Mesothelial cell of epicardium (in vitro differentiated cells): ENCODE measurements at places on chromosomes 6 and 20.

DNA sequence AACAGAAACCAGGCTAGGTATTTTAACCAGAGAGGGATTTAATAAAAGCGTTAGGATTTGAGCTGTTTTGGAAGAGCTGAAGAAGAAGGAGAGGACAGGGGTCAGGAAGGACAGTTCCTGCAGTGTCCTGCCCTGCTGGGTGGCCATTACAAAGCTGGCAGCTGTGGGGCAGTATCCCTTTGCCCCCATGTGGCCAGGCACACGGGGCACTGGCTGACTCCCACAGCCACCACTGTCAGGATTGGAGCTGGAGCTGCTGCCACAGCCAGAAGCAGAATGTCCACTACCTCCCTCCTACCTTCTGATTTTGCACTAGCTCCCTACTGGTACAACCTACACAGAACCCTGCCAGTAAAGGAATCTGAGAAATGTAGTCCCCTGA, 46.5 kb downstream of the SLC22A3 start:
- H3K27me3 ChIP-seq: no peaks in the 10 kb centered on the region
- peaks cover 2% of the 10 kb centered on the region for H3K36me3 ChIP-seq
- H3K27ac ChIP-seq: peak overlapping the region; percentile 52
- no peak overlapping the region for H3K4me3 ChIP-seq
- no peak for DNase-seq
- H3K4me1 ChIP-seq: peaks cover 8% of the 10 kb centered on the region

GRCh38 chr6:149851461-149852110, 12.6 kb downstream of the LRP11 start:
- H3K27ac ChIP-seq: no peak overlapping the region
- H3K4me3 ChIP-seq: no peak overlapping the region
- DNase-seq: no peak

GRCh38 chr6:133368664-133369063, 127.5 kb downstream of the EYA4 start:
- DNase-seq: no peak
- no peaks in the 10 kb centered on the region for H3K36me3 ChIP-seq
- H3K27ac ChIP-seq: peak overlapping the region; percentile 86
- H3K4me3 ChIP-seq: no peak overlapping the region
- peaks cover 3% of the 10 kb centered on the region for H3K27me3 ChIP-seq

GRCh38 chr6:43250992-43251373, 7.7 kb downstream of the TTBK1 start:
- no peak overlapping the region for H3K27ac ChIP-seq
- no peaks in the 10 kb centered on the region for H3K36me3 ChIP-seq
- H3K27me3 ChIP-seq: peaks cover 36% of the 10 kb centered on the region
- DNase-seq: no peak

DNA sequence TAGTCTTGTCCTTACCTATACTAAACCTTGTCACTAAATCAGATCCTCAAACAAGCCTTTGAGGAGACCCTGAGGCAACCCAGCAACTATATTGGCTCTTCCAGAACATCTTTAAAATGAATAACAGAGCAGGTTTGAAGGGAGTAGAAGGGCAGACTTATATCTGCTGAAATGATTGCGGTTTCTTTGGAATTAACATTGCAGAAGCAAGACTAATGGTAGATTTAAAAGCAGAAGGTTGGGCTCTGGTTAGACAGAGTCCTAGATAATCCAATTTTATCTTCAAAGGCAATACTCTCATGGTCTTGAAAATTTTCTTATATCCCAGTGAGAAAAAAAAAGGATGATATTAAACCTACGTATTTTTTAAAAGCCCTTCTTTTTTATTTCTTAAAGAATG, 19.1 kb downstream of the FHL5 start:
- H3K36me3 ChIP-seq: peaks cover 2% of the 10 kb centered on the region
- DNase-seq: no peak
- H3K27me3 ChIP-seq: no peaks in the 10 kb centered on the region
- peak overlapping the region; percentile 58 for H3K27ac ChIP-seq
- H3K4me3 ChIP-seq: no peak overlapping the region

- peaks cover 16% of the 10 kb centered on the region for H3K36me3 ChIP-seq
- H3K27me3 ChIP-seq: no peaks in the 10 kb centered on the region
- DNase-seq: no peak
- no peak overlapping the region for H3K27ac ChIP-seq
These were observed 33.9 kb downstream of the MBOAT1 start for GRCh38 chr6:20178327-20178726.

DNA sequence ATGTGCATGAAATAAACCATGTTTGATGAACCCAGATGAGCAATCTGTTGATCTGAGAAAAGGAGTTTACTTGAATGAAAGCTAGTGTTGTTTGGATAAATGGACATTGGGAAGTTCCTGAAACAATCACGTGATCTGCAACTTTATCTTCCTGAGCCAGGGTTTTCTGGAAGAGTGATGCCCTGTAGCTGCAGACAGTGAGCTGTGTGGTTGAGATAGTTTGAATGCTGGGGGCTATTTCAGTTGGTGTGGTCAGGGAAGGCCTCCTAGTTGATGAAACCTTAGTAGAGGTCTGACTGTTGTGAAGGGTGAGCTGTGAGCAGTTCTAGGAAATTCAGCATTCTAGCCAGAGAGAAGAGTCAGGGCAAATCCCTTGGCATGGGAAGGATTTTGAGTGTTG, 643.7 kb downstream of the UTRN start:
- H3K4me3 ChIP-seq: no peak overlapping the region
- H3K4me1 ChIP-seq: no peaks in the 10 kb centered on the region
- no peaks in the 10 kb centered on the region for H3K27me3 ChIP-seq
- H3K27ac ChIP-seq: no peak overlapping the region
- DNase-seq: no peak

DNA sequence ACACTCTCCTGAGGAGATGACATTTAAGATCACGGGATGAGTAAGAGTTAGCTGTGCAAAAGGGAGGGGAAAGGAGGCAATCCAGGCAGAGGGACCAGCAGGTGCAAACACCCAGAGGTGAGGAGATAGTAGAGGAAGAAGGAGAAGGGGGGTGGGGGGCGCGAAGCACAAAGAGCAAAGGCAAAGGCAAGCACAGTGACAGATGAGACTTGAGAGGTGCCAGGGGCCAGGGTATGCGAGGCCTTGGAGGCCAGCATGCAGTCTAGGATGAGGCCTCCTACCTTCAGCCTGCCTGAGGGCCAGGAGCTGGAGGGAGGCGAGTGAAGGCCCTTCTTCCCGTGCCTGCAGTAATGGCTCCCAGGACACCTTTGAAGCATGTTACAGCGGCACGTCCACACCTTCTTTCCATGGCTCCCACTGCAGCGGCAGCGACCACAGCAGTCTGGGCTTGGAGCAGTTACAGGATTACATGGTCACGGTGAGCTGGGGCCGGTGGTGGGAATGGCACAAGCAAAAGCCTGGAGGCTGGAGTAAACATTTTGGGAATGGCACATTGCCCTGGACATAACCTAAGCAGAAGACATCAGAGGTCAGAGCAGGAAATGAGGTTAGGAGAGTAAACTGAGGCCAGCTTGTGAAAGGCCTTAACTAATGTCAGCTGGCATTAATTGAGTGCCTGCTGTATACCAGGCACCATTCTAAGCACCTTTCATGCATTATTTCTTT, 18.6 kb downstream of the CCM2L start:
- no peaks in the 10 kb centered on the region for H3K36me3 ChIP-seq
- no peak overlapping the region for H3K27ac ChIP-seq
- no peaks in the 10 kb centered on the region for H3K4me1 ChIP-seq
- DNase-seq: no peak
- H3K4me3 ChIP-seq: no peak overlapping the region

DNA sequence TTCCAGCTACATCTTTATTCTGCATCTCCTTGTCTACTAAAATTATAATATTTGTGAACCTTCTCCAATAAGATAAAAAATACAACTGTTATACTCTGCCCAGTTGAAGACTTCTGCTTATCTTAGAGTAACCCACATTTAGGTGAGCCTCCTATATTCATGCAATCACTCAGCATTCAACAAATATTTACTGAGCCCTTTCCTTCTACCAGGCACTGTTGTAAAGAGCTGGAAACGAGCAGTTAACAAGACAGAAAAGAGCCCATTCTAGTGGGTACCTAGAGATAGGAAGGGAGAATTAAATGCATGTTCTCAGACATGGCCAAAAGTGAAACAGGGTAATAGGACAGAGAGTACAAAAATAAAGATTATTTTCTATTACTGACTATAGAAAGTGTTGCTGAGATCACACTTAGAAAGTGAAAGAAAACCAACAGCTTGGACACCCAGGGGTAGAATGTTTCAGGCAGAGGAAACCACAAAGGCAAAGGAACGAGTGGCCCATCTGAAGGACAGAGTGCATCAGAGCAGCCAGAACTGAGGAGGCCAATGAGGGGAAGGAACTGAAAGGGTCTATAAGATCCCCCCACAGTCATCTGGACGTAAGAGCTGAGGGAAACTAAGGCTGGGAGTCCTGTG, 50.8 kb upstream of the SMLR1 start:
- H3K4me3 ChIP-seq: no peak overlapping the region
- H3K4me1 ChIP-seq: peaks cover 10% of the 10 kb centered on the region
- no peak for DNase-seq
- no peaks in the 10 kb centered on the region for H3K27me3 ChIP-seq
- no peaks in the 10 kb centered on the region for H3K36me3 ChIP-seq

DNA sequence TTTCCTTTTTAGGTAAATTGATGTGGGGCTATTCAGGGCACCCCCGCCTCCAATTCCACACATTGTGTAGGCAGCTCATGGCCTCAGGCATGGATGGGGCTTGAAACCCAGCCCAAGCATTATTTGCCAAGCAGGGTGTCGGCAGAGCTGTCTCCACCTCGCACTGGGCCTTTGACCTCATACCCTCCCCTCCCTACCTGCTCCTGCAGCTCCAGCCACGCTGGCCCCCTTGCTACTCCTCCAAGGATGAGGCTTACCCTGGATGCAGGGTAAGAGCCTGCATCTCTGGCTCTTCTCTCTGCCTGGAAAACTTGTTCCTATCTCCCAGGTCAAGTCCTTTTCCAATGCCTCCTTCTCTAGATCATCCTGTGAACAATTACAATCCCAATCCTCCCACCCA, 232.6 kb downstream of the SOD2 start:
- no peak for DNase-seq
- no peaks in the 10 kb centered on the region for H3K36me3 ChIP-seq
- peaks cover 4% of the 10 kb centered on the region for H3K27me3 ChIP-seq
- no peak overlapping the region for H3K4me3 ChIP-seq

DNA sequence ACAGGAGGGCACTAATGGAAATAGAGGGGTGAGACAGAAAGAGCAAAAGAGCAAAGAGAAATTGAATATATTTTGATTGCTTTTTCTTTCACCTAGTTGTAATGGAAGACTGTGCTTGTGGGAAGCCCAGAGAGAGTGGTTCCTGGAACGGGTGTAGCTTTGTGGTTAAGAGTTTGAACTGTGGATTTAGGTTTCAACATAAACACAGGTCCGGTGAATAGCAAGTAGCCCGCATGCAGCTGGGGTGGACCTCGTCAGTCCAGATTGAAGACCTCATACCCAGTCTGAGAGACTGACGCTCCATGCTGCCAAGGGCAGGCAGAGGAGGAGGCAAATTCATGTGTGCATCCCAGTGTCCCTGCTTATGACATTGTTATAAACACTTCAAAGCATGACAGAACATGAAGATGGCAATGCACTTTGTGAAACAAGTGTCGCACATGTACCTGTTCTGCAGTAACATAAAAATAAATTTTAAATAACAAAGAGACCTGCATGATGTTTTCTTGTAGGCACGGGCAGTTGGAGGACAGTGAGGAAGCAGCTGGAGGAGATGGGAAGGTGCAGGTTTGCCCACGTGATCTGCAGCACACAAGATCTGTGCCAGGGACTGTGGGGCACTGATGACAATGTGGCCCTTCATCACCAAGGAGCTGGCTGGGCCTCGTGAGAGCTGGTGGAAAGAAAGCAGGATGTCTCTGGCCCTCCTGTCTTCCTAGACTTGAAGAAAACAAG, 220.5 kb upstream of the SSTR4 start:
- DNase-seq: no peak
- no peak overlapping the region for H3K27ac ChIP-seq
- no peaks in the 10 kb centered on the region for H3K36me3 ChIP-seq
- H3K4me1 ChIP-seq: peaks cover 5% of the 10 kb centered on the region
- peaks cover 36% of the 10 kb centered on the region for H3K27me3 ChIP-seq
- no peak overlapping the region for H3K4me3 ChIP-seq

DNA sequence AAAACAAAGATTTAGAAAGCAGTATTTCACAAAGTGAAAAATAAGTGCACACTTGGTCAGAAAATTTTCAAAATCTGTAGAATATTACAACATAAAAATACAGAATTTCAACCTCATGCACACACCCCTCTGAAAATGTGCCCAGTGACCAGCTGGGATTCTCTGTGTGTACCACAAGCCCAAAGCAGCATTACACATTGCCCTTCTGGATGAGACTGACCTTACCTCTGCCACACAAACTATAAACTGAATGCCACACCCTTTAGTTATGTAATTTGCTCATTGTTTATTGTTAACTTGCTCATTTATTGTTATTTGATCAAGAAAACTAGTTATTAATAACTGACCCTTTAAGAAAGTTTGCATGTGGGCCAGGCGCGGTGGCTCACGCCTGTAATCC, 303.0 kb downstream of the FOXC1 start:
- no peak overlapping the region for H3K27ac ChIP-seq
- H3K27me3 ChIP-seq: no peaks in the 10 kb centered on the region
- no peak overlapping the region for H3K4me3 ChIP-seq
- DNase-seq: no peak
- H3K36me3 ChIP-seq: no peaks in the 10 kb centered on the region
- peaks cover 15% of the 10 kb centered on the region for H3K4me1 ChIP-seq

DNA sequence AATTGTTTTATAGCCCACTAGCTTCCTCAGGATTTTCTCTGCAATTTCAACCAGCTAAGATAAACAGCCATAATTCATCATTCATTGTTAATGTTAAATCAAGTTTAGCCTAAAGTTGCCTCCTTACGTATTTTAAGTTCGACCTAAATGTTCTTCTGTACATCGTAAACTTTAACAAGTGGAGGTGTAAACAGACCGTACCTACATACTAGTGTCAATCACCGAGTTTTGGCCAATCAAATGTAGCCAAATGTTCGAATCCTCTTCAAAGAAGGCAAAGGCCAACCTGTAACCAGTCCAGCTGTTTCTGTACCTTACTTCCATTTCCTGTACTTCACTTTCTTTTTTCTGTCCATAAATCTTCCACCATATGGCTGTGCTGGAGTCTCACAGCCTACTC, 13.5 kb downstream of the MBOAT1 start:
- peaks cover 2% of the 10 kb centered on the region for H3K36me3 ChIP-seq
- H3K27ac ChIP-seq: peak overlapping the region; percentile 32
- H3K4me3 ChIP-seq: no peak overlapping the region
- H3K27me3 ChIP-seq: no peaks in the 10 kb centered on the region

- no peaks in the 10 kb centered on the region for H3K36me3 ChIP-seq
- H3K27ac ChIP-seq: peak overlapping the region; percentile 30
- peaks cover 88% of the 10 kb centered on the region for H3K27me3 ChIP-seq
- peak overlapping the region; percentile 64 for H3K4me3 ChIP-seq
These were observed 963 bp downstream of the FOXF2 start for GRCh38 chr6:1390133-1390945.

GRCh38 chr6:20717743-20718142, 183.5 kb downstream of the CDKAL1 start:
- no peaks in the 10 kb centered on the region for H3K36me3 ChIP-seq
- H3K4me3 ChIP-seq: no peak overlapping the region
- DNase-seq: no peak
- H3K4me1 ChIP-seq: peaks cover 27% of the 10 kb centered on the region
- H3K27me3 ChIP-seq: no peaks in the 10 kb centered on the region
